ENCODE measurements at places on chromosomes 3 and 15.
A peak's percentile ranks its signal among the peaks of the same experiment; 100 is the strongest.

DNA sequence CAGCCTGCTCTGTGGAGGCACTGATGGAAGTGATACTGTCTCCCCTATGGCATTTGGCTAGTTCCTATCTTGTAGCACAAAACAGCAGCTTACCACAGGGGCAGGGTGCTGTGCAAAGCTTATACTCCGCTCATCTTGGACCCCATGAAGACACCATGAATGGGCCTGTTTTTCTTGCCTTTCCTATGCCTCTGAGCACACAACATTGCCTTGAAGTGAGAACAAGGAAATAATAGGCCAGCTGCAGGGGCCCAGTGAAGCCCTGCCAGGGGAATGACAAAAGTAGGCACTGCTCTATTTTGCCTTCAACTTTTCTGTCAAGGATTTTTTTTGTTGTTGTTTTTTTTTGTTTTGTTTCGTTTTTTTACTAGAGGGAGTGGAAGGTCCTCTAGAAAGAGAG lies 110.3 kb downstream of the PDE8A start:
- DNase-seq: no peak

DNA sequence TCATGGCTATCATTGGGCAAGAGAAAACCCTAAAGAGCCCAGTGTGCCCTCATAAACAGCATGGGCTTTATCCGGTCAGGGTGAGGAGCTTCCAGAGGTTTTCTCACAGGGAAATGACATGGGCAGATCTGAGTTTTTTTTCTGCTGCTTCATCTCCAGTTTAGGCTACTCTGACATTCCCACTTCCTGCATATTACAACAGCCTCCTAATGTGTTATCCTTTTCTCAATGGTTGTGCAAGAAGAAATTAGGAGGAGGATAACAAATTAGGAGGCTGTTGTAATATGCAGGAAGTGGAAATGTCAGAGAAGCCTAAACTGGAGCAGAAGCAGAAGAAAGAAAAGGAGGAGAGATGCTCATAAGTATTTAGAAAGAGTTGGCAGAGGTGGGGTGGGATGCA lies 175.6 kb downstream of the MTHFS start:
- DNase-seq: no peak

DNA sequence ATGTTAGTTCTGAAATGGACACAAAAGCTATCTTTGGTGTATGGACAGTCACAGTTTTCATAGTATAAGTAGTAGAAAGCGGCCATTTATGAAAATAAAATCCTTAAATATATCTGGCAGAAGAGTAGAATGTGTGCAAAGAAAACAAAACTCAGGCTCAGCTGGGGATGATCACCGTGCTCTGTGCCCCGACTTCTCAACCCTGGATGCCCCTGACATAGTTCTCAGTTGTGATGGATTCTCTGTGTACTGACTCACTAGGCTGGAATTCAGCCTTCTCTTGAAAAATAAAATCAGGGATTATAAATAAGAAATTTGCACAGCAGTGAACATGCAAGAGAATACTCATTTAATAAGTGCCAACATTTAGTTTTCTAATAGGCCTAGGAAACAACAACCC lies 925.1 kb upstream of the NR2F2 start:
- DNase-seq: no peak

DNA sequence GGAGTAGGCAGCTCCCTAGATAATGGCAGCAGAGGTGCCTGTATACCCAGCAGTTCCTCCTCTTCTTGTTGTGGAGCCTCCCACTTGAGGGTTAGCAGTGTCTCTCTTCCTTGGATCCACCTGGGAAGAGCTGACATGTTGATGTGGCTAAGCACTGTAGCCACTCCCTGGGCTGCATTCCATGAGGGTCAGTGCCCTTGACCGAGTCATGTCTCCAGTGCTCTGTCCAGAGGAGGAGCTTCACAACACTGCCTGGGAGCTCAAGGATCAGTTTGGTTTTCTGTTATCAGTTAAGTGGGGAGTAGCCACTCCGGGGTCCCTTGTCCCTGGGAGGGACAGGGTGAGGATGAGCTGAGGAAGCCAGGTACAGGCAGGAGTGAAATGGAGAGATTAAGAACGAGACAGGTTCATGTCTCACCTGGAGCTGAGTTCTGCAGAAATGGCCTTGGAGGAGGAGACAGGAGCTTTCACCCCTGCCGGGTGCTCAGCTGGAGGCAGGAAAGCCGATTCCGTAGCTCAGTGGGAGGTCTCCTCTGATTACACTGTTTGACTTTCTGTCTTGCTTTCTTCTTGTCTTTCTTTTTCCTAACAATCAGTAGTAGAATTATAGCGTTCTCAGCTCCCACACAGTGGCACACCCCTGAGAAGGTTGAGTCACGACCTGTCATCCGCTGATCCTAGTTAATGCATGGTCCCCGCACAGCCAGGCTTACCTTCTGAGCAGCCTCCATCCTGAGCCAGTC lies 57.9 kb upstream of the SEC22A start:
- DNase-seq: no peak

DNA sequence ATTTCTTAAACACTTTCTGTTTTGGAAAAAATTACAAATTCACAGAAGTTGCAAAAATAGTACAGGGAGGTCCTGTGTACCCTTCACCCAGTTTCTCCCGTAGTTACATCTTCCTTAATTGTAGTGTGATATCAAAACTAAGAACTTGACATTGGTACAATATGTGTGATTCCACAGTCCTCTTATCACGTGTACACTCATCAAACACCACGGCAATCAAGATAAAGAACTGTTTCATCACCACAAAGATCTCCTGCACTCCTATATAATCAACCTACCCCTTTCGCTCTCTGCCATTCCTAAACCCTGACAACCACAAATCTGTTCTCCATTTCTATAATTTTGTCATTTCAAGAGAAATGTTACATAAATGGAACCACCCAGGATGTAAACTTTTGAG lies 31.4 kb downstream of the POMGNT2 start:
- no peak for DNase-seq

GRCh38 chr3:5035692-5036391 lies 56.6 kb downstream of the BHLHE40 start:
- DNase-seq: no peak

GRCh38 chr15:44726136-44726535 lies 10.2 kb upstream of the TRIM69 start:
- DNase-seq: peak; percentile 50

- DNase-seq: peak; percentile 47
Observed at GRCh38 chr3:75192146-75192616, 471.9 kb upstream of the FRG2C start.

DNA sequence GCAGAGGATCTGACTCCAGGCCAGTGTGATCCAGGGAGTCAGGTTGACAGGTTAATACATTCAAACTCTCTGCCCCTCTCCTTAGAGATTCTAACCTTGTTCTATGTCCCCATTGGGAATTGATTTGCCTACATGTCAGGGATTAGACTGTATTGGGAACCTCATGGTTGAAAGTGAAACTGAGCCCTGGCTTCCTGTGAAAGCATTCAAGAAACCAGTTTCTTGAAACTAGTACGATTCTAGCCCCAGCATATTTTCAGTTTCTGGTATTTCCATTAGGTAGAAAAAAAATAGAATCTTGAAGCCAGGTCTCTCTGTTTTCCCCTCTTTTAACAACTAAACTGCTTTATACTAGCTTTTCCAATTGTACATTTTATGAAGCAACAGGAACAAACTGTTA lies 140.4 kb upstream of the ABI3BP start:
- no peak for DNase-seq

DNA sequence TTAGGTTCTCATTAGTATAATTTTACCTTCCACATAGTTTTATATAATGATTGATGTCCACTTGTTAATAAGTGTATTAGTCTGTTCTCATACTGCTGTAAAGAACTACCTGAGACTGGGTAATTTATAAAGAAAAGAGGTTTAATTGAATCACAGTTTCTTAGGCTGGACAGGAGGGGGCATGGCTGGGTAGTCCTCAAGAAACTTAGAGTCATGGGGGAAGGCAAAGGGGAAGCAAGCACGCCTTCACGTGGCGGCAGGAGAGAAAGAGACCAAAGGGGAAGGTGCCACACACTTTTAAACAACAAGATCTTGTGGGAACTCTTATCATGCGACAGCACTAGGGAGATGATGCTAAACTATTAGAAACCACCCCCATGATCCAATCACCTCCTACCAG lies 19.2 kb downstream of the DZIP3 start:
- no peak for DNase-seq

DNA sequence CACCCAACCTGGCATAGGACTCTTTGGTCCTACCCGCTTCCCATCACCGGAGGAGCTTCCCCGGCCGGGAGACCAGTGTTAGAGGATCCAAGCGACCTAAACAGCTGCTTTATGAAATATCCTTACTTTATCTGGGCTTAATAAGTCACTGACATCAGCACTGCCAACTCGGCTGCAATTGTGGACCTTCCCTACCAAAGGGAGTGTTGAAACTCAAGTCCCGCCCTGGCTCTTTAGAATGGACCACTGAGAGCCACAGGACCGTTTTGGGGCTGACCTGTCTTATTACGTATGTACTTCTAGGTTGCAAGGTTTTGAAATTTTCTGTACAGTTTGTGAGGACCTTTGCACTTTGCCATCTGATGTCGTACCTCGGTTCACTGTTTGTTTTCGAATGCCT lies 761.2 kb upstream of the LMCD1 start:
- no peak for DNase-seq
